ENCODE measurements at places on chromosomes 4 and X.
A peak's percentile ranks its signal among the peaks of the same experiment; 100 is the strongest.

- DNase-seq: no peak
Measured at GRCh38 chrX:21728276-21728968, 29.5 kb downstream of the SMPX start.

GRCh38 chr4:65865489-65865888 lies 195.2 kb upstream of the EPHA5 start:
- no peak for DNase-seq

- no peak for DNase-seq
Measured at GRCh38 chr4:52843958-52844357, 18.2 kb upstream of the RASL11B start.

DNA sequence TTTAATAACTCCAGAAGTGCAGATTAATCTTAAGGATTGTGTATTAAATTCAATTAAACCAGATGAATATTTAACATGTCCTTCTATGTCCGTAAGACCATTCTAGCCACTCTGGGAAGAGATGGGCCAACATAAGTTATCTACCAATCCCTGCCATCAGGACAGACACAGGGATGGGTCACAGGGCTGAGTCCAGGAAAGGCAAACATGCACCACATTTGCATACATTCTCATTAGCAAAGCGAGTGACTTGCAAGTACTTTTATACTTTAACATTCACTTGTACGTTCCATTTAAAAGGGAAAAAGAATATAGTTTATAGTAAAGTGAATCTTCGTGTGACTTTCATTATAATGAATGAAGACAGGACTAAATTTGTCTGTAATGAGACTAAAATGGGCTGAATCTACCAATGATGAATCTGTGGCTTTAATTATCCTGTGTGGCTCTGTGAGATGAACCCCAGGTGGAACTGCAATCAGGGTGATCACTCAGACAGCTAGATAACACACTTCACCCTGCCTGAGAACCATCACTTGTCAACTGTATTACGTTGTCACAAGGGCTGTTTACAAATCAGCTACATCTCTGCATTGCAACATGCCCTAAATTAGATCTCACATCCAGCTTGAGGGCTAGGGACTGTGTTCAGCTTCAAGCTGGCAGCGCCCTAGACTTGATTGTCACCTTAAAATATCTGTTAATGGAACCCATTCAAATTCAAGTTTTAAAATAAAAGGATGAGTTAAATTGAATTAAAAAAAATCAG lies 77.2 kb downstream of the SH3KBP1 start:
- no peak for DNase-seq

DNA sequence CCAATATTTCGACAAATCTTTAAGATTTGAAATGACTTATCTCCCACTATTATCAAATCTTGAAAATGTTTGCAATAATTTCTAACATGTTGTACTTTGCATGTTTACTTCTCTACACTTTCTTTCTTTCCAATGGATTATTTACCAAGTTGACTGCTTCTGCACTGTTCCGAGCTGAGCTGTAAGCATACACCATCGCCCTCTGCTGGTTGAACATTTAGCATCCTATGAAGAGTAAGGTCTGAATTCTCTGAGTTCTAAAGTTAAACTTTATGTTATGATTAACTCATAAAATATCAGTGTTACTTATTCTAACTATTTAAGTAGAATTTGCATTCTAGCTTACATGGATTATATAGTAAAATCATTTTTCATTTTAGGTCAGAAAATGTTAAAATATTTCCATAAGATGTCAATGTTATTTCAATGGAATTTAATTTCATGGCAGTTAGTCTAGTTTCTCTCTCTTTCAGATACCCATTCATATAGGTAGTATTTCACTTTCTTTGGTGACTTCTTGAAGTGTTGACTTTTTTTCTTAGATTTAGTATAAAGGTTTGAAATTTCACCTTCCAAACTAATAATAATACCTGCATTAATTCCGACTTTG lies 137.4 kb downstream of the DKK2 start:
- no peak for DNase-seq

DNA sequence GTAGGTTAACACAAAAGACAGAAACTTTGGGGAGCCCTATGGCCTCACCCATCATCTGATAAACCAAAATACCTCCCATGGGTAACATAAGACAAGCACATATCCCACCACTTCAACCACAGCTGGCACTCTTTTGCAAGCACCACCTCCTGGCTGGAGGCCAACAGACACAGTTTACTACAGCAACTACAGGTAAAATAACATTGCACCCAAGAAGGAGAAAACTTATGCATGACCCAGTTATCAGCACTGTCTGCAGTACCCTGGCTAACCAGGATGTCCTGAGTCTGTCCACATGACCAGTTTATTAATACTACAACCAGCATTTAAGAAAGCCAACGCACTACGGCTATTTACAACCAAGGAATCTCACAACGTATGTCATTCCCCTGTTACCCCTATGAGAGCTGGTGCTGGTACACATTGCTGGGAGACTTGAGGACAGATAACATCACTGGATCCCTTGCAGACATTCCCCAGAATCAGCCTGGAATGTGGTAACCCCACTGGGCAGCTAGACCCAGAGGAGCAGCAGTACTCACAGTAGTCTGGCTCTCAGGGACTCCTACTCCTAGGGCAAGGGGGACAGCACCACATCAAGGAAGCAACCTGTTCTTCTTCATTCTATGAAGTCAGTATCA lies 32.0 kb downstream of the ELF2 start:
- no peak for DNase-seq

GRCh38 chr4:41177016-41177415 lies 37.3 kb downstream of the APBB2 start:
- no peak for DNase-seq

DNA sequence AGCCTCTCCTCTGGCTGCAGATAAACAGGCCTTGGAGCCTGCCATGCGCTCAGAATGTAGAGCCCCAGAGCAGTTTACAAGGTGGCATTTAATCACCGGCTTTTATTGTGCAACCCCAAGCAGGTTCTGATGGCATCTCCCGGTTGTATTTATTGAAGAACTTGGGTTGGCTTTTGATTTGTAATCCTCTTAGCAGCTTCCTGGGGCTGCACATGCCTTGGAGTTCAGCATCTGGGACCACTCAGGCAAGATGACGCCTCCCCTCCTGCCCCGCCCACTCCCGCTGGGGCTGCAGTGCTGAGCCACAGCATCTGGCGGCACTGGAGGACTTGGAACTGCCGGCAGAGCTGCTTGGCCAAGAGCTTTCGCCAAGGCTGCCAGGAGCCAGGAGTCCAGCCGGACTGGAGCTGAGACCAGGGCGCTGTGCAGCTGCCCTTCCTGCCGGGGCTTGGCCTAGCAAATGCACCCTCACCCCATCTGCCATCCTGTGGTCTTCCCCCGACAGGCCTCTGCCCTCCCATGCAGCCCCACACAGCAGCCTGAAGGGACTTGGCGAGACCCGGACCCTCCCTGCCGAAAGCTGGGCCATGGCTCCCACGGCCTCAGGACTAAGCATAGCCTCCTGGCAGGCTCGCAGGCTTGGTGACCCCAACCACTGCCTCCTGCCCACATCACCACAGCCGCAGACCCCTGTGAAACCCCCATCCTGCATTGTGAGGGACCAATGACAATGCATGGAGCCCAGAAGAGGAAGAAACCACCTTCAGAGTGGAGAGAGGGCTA lies 5.4 kb downstream of the HTRA3 start:
- no peak for DNase-seq

DNA sequence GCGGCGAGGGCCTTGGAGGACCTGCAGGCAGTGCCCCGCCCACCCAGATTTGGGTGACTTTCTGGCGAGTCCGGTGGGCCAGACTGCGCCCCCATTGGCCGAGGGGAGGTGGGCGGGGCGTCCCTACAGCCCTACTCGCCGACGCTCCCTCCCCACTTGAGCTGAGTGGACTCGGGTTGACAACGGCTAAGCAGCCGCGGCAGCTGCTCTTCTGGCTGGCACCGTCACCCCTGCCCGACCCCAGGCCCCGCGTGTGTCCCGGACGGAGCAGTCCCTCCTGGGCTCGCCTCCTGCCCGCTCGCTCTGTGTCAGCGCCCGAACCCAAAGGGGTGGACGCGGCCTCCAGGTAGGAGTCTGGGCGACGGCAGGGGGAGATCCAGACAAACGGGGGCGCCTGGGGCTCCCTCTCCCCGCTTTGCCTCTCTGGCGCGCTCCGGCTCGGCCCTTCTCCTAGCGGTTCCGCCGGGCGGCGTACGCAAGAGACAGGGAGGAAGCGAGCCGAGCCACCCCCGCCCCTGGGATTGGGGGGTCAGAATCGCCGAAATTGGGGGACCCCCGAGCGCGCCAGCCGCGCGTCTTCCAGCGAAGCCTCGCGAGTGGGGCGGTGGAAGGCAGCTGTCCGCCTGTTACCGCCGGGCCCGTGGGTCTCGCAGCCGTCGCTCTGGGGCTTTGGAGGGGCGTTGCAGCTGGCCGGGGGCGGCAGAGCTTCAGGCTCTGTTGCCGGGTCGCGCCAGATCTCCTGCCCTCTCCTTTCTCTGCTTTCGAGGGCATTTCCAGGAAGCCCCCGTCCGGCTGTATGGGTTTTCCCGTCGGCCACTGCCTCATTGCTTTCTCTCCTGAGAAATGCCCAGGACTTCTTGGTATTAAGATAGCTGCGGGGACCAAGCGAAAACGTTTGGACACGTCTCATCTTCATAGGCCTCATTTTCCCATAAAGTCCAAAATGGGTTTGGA lies 46.3 kb downstream of the STARD8 start:
- DNase-seq: no peak

- DNase-seq: no peak
Measured at GRCh38 chrX:125782184-125782583, 383.9 kb downstream of the DCAF12L2 start.

GRCh38 chr4:65302145-65302544 lies 368.1 kb downstream of the EPHA5 start:
- no peak for DNase-seq

GRCh38 chr4:75555294-75556164 lies at the start of gene ODAPH:
ODAPH (plus strand) TSS chr4:75556066; CDS start chr4:75556083, 17 bp downstream.
- DNase-seq: no peak

DNA sequence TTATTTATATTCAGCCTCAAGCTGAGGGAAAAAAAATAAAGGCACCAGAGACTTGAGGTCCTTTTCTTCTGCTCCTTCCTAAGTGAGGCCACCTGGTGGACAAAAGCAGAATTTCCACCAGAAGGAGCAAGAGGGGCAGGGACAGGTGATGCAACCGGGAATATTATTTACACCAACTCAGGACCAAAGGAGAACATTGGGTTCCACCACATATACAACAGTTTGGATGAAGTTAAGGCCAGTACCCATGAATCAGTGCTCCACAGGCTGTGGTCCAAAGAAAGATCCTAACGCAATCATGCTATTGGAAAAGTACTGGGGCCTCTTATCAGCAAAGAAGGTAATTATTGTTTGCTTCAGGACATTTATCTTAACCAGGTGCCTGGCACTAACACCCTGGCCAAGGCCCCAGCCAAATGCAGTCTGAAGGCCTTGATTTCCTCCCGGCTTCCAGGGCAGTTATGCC lies 57.4 kb downstream of the TSC22D3 start:
- DNase-seq: peak; percentile 34

DNA sequence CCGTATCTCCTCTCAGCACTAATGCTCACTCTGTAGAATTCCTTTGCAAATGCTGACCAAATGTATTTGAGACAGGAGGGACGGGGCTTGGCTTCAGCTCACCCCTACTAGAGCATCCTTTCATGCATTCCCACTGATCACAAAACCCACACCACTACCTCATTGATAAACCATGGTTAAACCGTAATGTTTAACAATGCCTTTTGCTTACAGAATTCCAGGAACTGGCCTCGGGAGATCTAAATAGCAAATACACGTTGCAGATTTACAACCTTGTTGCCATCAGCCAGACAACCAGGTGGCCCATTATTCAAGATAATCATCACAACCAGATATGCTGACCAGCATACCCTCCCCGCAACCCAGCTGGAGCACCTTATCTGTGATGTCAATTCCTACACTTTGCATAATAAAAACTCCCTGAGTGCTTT lies 391.9 kb downstream of the KCTD8 start:
- no peak for DNase-seq

- DNase-seq: no peak
Measured at GRCh38 chr4:154399259-154399974, 92.2 kb downstream of the DCHS2 start.

- DNase-seq: peak; percentile 6
Measured at GRCh38 chrX:13397878-13398818, 78.3 kb upstream of the ATXN3L start.

- DNase-seq: no peak
Measured at GRCh38 chrX:121902463-121902862, 855.1 kb downstream of the GLUD2 start.

- DNase-seq: no peak
Measured at GRCh38 chrX:82031250-82031649, 829.3 kb downstream of the SH3BGRL start.

DNA sequence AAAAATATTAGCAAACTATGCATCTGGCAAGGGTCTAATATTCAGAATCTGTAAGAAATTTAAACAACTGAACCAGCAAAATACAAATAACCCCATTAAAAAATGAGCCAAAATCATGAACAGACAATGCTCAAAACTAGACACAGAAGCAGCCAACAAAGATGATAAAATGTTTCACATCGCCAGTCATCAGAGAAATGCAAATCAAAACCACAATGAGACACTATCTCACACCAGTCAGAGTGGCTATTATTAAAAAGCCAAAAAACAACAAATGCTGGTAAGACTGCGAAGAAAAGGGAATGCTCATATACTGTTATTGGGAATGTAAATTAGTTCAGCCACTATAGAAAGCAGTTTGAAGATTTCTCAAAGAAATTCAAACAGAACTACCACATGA lies 201.3 kb upstream of the CPEB2 start:
- DNase-seq: no peak

GRCh38 chr4:100417565-100417964 lies 100.3 kb downstream of the EMCN start:
- DNase-seq: no peak

GRCh38 chrX:7119950-7120877 lies 27.3 kb upstream of the STS start:
- no peak for DNase-seq

DNA sequence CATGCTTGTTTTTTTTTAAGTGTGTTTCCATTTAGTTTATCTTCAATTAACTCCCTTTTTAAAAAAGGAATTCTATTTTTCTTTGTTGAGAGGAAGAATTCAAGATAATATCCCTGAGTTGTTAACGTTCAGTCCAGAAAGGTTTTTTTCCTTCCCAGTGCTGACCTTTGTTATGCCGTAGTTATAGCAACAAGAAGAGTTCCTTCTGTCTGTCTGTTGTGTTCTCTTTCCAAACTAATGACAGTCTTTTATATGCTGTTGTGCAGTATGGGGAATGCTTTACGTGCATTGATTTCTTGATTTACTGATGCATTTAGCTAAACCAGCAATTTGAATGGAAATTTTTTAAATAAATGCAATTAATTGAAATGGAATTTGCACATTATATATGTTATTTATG lies 6.6 kb upstream of the CXXC4 start:
- DNase-seq: no peak

GRCh38 chr4:94841864-94842221 lies 84.1 kb downstream of the BMPR1B start:
- DNase-seq: no peak

- DNase-seq: no peak
Measured at GRCh38 chr4:8117278-8117682, 41.3 kb downstream of the ABLIM2 start.

All from activated CD8-positive, alpha-beta memory T cell treated with anti-CD3 and anti-CD28 coated beads for 4 hours (primary cell).